GM12864 (cell line): ENCODE measurements at places on chromosomes 1 and 21.

DNA sequence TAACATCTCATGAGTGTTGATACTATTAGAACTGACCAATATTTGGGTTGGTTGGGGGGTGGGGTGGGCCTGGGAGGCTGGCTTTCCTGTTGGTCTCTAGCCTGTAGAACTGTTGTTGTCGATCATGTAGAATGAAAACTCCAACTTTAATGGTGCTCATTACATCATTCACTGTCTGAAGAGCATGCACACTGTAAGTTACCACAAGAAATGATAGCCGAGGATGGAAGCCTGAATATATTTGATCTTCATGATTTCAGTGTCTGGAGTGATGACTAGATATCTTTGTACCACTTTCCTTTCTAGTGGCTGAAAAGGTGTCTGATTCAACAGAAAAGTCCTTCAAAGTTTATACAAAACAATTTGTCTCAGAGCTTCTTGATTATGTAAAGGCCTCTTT, 123.6 kb downstream of the XCL2 start:
- no peak for DNase-seq

DNA sequence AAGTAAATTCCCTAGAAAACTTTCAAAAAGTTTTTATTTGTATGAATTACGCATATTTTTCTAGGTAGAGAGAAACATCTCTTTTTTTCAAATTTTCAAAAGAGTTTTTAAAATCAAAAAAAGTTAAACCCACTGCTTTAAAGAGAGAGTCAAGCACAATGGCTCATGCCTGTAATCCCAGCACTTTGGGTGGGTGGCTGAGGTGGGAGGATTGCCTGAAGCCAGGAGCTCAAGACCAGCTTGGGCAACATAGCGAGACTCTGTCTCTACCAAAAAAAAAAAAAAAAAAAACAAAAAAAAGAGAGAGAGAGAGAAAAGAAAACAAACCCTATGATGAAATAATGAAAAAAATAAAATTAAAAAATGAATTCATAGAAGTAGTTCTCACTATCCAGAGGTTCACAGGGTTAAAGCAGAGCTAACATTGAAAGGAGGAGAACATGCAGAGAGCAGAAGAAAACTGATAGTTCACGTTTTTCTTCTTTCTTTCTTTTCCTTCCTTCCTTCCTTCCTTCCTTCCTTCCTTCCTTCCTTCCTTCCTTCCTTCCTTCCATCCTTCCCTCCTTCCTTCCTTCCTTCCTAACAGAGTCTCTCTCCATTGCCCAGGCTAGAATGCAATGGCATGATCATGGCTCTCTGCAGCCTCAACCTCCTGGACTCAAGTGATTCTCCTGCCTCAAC, 30.5 kb upstream of the SARS1 start:
- DNase-seq = no peak

GRCh38 chr1:155253797-155254196, 1.5 kb downstream of the ENTREP3 start:
- no peak for DNase-seq

GRCh38 chr1:160191756-160192155, 1.4 kb downstream of the CASQ1 start:
- no peak for DNase-seq

GRCh38 chr1:93576346-93576745, 105.3 kb downstream of the BCAR3 start:
- no peak for DNase-seq

DNA sequence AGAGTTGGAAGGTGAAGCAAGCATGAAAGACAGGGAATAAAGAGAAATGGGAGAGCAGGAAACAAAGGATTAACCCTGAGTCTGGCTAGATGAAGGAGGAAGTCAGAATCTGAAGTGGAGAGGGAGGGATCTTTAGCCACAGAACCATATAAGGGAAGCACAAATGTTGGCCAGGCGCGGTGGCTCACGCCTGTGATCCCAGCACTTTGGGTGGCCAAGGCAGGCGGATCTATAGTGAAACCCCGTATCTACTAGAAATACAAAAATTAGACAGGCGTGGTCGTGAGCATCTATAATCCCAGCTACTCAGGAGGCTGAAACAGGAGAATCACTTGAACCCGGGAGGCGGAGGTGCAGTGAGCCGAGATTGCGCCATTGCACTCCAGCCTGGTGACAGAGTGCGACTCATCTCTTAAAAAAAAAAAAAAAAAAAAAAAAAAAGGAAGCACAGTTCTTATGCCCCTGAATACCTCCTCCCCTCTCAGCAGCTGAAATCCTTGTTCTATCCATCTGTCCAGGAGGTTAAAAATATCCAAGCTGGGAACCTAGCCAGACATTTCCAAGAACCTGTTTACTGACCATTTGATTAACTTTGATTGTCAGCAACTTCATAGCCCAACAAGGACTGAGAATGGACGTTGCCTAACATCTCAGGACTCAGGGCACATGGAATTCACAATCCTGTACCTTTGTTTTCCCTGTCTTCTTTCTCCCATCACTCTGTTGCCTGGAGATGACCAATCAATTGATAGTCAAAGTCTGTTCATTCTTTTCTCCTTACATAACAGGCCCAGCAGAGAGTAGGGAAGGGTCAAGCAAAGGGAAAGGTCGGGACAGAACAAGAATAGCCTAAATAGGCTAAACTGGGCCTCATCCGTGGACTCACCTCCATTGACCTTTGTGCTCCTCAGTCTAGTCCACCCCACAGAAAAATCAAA, 10.6 kb downstream of the TXNIP start:
- DNase-seq = no peak

DNA sequence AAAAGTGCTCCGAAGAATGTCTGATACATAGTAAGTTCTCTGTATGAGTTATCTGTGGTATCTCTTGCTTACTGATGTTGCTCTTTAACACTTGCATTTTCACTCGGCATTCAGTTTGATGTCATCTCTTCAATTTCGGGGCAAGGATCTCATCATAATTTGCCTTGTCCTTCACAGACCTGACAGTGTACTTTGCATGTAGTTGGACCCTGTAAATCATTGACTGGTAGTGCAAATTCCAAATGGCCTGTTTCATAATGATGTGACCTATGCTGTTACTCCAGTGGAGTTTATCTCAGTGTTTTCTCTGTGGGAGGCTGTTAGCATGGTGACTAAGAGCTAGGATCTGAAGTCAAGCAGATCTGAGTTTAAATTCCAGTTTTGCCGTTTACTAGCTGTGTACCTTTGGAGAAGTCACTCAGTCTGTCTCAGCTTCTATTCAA, 34.2 kb upstream of the ABCD3 start:
- DNase-seq = no peak

- no peak for DNase-seq
These were observed 150.8 kb downstream of the PEX14 start for GRCh38 chr1:10625554-10625953.

DNA sequence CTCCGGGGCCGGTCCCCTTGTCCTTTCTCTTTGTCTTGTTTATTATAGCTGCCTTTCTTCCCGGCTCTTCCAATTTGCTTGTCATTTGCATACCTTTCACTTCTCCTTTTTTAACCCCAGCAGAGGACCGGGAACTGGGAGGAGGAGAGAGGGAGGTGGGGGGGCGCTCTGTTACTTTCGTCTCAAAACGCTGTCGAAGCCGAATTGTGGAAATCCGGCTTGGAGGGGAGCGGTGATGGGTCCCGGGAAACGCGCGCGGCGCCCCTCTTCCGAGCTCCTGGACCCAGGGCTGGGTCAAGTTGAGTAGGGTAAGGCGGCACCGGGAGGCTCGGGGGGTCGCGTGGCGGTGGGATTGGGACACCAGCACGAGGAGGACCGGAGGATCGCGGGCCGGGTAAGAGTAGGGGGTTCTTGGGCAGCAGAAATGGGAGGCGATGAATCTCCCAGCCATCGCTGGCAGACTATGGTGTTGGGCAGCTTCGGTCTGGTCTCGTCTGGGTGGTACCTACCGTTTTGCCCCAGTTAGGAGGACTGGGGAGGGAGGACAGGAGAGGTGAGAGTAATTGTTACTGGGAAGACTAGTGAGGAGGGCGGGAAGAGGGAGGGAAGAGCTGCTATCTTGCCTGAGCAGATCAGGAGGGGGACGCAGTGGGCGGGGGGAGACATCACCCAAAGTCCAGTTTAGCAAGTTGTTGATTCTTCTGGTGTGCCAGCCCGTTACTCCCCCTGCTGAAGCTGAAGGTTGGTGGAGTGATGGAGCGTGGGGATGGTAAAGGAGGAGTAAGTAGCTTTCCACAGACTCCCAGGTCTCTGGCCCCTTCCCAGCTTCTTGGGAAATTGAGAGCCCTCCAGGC, 1.5 kb downstream of the PROX1 start:
- no peak for DNase-seq

DNA sequence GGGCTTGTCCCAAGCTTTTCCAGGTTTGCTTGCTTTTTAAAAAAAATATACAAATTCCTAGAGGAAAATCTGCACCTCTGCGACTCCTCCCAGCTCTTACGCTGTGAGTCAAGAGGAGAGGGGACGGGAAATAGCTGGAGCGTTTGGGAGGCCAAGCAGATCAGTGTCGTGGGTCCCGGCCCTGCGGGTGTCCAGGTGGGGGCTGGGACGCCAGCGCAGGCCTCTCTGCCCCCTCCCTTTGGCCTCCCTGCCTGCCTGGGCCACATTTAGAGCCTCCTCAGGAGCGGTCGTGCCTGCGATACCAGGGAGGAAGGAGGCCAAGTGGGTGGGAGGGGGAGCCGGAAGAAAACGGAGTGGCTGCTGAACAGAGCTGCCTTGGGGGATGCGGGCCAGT, 9.0 kb downstream of the WNT4 start:
- DNase-seq = no peak

DNA sequence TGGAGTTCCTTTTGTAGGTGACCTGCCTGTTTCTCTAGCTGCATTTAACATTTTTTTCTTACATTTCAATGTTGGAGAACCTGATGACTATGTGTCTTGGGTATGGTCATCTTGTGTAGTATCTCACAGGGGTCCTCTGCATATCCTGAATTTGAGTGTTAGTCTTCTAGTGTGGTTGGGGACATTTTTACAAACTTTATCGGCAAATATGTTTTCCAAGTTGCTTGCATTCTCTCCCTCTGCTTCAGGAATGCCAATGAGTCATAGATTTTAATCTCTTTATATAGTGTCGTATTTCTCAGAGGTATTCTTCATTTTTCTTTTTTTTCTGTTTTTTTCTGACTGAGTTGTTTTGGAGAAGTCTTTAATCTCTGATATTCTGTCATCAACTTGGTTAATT, 684.0 kb downstream of the NCAM2 start:
- no peak for DNase-seq

DNA sequence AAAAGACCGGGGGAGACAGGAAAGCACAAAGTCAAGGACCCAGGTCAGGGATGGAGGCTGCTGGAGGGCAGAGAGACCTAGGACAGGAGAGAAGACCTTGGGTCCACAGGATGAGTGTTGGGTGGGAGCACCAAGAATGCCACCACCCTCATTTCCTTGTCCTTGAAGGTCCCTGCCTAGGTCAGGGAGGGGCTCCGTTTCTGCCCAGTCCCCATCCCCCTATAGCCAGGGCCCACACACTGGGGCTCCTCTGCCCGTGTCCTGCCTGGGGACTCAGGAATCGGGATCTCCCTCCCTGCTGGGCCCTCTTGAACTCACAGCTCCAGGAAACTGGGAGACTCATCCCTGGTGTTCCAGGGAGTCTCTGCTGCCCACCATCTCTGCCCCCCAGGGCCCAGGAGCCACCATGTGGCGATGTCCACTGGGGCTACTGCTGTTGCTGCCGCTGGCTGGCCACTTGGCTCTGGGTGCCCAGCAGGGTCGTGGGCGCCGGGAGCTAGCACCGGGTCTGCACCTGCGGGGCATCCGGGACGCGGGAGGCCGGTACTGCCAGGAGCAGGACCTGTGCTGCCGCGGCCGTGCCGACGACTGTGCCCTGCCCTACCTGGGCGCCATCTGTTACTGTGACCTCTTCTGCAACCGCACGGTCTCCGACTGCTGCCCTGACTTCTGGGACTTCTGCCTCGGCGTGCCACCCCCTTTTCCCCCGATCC, 584 bp downstream of the TINAGL1 start:
- DNase-seq = no peak

GRCh38 chr1:12196641-12197482, 30.1 kb downstream of the TNFRSF1B start:
- no peak for DNase-seq

GRCh38 chr1:71908871-71909390, 373.4 kb downstream of the NEGR1 start:
- DNase-seq = no peak

- DNase-seq = peak; percentile 19
These were observed 59.5 kb downstream of the RHOU start for GRCh38 chr1:228794810-228795209.
